ENCODE measurements at places on chromosomes 2 and 18.

GRCh38 chr2:38666556-38666910, 619 bp downstream of the GALM start:
- no peak for DNase-seq

- no peak for DNase-seq
Observed at GRCh38 chr2:178764097-178764496, 43.1 kb downstream of the TTN start.

GRCh38 chr2:228444161-228444560, 262.7 kb upstream of the SPHKAP start:
- no peak for DNase-seq

DNA sequence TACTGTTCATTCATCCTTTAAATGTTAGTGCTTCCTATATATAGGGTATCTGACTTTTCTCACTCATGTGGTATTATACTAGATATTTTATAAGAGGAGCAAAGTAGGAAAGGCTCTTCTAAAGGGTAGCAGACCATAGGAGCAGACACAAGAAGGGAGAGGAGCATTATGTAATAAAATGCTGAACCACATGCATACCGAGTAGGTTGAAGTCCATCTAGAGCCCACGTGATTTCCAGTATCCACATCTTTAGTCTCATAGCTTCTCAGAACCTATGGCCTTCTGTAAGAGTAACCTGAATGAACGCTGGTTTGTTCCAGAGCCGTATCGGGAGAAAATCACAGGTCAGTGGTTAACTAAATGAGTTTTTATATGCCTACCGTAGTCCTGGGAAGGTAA, 85.9 kb downstream of the MAP3K20 start:
- DNase-seq, result no peak

DNA sequence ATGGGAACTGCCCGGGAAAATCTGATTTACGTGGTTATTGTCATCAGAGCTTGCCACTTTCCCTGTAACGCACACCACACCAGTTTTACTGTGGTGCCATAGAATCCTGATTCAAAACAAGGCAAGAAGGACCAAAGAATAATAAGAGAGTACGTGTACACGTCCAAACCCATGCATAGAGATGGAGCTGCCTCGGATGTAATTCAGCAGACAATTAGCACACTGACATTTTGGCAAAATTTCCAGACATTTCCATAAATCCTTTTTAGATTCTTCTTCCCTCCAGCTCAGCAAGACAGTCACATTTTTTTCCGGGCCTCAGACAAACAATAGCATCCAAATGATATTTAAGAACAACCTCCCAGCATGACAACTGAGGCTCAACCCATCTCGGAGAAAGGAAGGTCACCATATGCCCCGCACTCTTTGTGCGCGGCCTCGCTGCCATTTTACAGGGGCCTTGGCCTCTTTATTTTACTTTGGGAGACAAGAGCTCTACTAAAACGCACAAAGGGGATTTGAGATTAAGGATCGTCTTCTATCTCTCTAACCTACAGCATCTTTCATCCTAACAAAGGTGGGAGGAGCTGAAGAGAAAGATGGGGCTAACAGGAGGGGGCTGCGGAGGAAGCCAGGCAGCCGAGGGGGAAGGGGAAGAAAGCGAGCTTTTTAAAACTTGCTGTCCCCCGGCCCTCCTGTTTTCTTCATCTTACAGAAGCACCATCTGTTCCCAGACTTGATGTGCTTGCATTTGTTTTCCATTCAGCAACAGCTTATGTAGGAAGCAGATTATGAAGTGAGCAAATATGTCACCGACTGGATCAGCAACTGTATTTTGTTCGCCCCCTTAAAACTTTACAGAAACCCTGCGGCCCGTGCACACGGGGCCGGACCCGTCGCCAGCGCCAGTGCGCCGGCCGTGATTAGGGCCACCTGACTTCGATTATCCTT, 61.0 kb downstream of the CDCA7 start:
- no peak for DNase-seq

DNA sequence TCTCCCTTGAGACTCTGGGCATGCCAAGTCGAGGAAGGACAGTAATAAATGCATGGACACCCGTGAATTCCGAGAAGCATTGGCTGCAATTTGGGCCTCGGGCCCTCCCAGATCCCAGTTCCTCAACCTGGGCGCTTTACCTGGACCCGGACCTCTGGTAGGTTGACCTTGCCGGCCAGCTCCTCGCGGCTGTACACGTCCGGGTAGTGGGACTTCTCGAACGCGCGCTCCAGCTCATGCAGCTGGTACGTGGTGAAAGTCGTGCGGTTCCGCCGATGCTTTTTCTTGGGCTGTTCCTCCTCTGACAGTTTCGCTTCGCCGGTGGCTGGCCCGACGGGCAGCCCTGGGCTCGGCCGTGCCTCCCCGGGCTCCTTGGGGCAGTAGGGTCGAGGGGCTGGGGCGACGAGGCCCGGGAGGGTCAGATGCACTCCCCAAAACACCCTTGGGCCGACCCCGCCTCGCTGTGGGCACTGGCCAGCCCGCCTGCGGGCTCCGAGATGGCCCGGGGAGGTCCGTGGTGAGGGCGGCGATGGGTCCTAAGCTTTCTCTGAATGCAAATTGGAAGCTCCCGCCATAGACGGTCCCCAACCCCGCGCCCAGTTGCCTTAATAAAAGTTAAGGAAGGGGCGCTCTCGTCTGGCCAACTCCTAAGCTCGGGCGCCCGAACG, 899 bp downstream of the RAX start:
- no peak for DNase-seq

- DNase-seq, result no peak
Observed at GRCh38 chr2:54845514-54845913, 122.1 kb downstream of the EML6 start.

- DNase-seq, result no peak
Observed at GRCh38 chr18:31275722-31276463, 42.1 kb upstream of the DSG1 start.

GRCh38 chr18:50203801-50204604, 9.1 kb upstream of the MYO5B start:
- DNase-seq, result no peak
